ENCODE measurements at places on chromosomes 7 and 10.

DNA sequence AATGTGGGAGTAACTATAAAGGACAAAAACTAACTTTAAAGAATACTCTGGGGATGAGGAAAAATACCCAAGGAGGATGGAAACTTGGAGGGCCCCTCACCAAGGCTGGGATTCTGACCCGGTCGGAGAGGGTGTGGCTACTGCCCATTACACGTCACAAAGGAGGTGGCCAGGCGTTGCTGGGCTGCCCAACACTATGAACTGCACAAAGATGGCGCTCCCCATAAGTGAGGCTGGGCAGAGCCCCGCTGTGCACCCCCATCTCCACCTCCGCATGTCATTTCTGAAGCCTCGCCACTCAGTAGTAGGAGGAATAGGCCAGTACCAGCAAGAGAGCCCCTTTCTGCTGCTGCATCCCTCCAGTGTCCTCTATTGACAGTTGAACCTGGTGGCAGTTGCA is 290.1 kb upstream of the ZNF32 start:
- DNase-seq: peak; percentile 44

DNA sequence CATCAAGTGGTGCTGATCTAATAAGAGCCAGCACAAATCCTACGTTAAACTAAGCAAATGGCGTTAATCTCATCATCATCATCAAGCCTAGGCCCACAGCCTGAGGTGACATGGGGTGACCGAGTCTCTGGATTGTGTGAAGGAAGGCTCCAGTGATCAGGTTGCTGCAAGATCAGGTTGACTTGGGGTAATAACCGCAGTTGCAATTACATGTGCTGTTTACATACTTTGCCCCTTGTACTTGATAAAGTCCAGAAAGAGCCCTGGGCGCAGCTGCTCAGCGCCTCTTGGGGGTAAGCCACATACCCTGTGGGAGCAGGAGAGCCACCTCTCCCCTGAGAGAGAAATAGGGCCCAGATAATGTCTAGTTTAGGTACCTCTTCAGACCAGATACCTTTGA is 228.1 kb downstream of the WDR11 start:
- no peak for DNase-seq

DNA sequence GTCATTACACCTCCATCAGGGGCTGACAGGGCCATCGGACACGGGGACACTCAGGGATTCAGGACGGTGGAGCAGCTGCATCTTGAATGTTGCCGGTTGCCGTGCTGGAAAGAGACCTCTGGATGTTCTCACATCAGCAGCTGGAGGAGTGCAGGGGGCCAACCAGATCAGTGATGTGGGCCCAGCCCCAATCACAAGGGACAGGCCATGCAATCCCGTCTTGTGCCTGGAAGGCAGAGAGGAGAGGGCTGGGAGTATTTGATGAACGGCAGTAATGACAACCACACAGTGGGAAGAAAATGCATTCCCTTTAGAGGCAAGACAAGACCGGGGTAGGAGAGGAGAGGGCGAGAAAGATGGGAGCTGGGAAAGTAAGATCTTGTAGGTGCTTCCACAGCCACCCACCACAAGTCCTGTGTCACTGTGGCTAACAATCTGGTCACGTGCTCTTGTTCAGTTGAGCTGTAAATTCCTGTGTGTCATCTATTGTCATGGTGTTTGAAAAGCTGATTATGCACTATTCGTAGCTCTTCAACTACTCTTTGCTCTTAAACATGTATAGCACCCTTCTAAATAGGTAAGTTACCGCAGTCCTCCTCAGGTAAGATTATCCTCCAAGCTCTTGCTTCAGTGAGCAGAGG is 85.9 kb upstream of the LEP start:
- DNase-seq: no peak

- DNase-seq: no peak
These were observed 108.4 kb downstream of the MKI67 start for GRCh38 chr10:128017822-128018221.

- no peak for DNase-seq
These were observed 1.4 kb upstream of the TSPAN15 start for GRCh38 chr10:69449841-69450240.

DNA sequence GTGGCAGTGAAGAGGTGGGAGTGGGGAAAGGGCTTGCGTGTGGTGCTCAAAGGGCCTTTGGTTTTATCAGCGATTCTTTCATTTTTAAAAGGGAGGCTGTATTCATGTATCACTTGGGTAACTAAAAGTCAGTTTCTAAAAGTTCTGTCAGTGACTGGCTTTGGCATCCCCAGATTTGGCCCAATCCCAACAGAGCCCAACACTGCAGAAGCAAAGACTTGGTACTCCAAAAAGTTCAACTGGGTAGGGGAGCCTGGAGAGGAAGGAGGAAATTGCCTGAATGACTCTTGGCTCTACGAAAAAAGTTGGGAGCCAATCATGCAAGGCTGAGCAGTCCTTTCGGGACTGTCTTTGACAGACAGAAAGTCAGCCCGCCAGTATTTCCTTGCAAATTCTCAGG is 54.5 kb upstream of the COL13A1 start:
- no peak for DNase-seq

DNA sequence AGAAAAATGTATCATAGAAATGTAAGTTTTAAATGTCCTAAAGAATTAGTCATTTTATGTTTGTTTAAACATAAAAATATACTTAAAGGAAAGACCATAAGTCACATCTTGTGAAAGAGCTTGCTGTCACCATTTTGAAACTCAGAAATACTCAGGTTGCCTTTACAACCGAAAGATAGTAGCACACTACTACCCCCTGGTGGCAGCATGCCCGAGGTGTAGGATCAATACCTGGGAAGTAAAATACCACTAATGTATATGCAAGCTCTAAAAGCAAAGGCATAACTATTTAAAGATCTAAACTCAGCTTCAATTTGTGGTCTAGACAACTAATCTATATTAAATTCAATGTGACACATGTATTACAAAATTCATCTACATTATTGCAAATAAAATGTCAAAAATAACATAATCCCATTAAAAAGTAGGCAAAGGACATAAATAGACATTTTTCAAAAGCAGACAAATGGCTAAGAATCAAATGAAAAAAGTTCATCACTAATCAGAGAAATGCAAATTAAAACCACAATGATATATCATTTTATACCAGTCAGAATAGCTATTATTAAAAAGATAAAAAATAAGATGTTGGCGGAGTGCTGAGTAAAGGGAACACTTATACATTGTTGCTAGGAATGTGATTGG is 47.7 kb upstream of the FGL2 start:
- DNase-seq: no peak

DNA sequence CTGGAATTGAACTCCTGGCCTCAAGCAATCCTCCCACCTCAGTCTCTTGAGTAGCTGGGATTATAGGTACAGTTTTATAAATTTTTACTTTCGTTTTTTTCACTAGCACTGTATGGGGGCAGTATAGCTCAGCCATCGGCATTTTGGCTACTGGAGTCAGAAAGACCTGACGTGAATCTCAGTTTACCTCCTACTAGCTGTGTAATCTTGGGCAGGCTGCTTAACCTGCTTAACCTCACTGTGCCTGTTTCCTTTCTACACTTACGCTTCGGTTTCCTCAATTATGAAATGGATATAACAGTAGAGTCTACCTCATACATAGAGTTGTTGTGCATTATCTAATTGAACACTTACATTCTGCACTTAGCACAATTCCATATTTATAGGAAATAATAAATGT is 16.7 kb downstream of the STN1 start:
- DNase-seq: peak; percentile 5

Measured in vagina (tissue), 2 donors.